PC-3 (cell line): ENCODE measurements at places on chromosomes 12 and 14. TPM values are rescaled to one million over a fixed set of nuclear protein-coding genes. Genes with fewer than 3 reads are reported as not detected.

DNA sequence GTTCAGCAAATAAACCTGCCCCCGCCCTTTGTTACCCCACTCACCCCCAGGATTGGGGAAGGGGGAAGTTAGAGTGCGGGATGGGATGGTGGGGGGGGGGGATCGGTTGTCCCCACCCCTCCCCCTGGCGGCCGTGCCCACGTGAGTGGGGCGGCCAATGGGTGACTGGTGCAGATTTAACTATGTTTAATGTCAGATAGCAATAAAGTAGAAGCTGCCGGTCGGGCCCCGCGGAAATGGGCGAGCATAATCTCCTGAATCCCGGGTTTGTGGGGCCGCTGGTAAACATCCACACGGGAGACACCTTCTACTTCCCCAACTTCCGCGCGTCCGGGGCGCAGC lies at the start of gene HOXC12:
HOXC12 (plus strand) TSS at position 210 of the 342 bp plus-strand sequence; CDS start at position 237, 27 bp downstream.
- DNase-seq = no peak

DNA sequence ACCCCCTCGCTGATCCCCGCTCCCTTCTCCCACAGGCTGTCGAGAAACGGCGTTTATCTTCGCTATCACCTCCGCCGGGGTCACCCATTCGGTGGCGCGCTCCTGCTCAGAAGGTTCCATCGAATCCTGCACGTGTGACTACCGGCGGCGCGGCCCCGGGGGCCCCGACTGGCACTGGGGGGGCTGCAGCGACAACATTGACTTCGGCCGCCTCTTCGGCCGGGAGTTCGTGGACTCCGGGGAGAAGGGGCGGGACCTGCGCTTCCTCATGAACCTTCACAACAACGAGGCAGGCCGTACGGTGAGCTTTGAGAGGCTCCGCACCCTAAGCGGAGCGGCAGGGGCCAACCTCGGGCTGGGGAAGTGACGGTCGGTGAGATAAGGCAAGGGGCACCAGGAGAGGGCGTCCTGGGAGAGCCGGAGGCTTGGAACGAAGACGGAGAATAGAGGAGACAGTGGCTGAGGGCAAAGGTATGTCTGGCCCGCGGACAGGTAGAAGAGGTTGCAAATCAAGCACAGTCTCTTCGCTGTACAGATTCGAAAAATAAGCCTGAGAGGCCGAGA lies 2.3 kb downstream of the WNT1 start:
- peak; percentile 16 for DNase-seq

Gene SPRYD3
- total RNA-seq = 18.5 and 24.1 TPM in 2 replicates

DNA sequence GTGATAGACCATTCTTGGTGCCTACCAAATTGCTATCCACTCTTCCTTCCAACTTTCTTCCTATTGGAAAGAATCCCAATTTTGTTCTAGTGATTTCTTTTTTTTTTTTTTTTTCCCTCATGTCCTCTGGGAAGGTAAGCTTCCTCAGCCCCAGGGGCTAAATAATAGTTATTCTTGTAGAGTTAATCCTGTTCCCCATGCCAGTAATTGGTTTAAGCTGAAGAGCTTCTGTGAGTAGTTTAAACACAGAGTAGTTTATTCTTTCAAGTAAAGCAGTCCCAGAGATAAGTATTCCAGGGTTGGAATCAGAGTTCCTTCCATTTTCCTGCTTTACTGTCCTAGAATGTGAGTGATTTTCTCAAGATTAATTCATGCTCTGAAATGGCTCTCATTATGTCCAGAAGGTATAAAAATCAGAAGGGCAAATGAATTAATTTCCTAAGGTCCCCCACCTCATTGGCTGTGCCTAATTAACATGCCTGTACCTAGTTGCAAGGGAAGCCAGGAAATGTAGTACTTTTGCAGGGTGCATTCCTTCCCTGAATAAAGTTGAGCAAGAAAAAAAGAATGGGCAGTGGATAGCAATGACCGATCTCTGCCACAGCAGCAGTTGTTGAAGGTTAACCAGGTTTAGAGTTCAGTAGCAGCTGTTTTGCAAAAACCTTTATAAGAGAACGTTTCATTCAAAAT lies 97.8 kb downstream of the PLEKHA5 start:
- DNase-seq = no peak

- DNase-seq = no peak
These were observed 22.9 kb downstream of the VCPKMT start for GRCh38 chr14:50093496-50093895.

Gene HOXC11
- 0.84 and 1.2 TPM in 2 replicates for total RNA-seq

DNA sequence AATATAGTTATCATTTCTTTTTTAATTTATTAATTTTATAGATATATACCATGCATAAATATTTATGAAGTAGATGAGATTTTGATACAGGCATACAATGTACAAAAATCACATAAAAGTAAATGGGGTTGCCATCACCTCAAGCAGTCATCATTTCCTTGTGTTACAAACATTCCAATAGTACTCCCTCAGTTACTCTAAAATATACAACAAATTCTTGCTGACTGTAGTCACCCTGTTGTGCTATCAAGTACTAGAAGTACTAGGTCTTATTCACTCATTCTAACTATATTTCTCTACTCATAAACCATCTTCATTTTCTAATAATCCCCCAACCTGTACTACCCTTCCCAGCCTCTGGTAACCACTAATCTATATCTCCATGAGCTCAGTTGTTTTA lies 432.6 kb upstream of the SYT1 start:
- DNase-seq = no peak

GRCh38 chr14:95460647-95461478 lies 55.6 kb downstream of the SYNE3 start:
- DNase-seq = peak; percentile 45

- no peak for DNase-seq
These were observed 79.0 kb downstream of the CMAS start for GRCh38 chr12:22124987-22125386.

DNA sequence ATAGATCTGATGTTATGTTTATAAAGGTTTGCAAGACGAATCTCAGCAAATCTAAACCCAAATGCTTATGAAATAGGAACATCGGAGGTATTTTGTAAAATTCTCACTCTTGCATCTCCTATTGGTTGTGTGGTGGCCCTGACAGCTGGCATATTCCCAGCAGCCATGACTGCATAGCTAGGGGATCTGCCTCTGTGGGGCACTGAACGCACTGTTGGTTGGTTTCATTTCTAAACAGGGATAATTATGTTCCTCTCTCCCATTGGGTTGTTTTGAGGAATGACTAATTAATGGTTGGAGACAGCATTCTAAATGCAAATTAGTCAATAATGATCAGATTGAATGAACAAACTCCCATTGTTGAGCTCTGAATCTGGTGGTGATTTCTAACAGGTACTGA lies 2.7 kb upstream of the BEST3 start:
- DNase-seq = no peak

- DNase-seq = no peak
These were observed 1905.4 kb upstream of the FLRT2 start for GRCh38 chr14:83624541-83624940.

- no peak for DNase-seq
These were observed 33.4 kb downstream of the SPTB start for GRCh38 chr14:64846319-64846718.

Gene NOP9
- total RNA-seq = 30.4 and 35.5 TPM in 2 replicates

DNA sequence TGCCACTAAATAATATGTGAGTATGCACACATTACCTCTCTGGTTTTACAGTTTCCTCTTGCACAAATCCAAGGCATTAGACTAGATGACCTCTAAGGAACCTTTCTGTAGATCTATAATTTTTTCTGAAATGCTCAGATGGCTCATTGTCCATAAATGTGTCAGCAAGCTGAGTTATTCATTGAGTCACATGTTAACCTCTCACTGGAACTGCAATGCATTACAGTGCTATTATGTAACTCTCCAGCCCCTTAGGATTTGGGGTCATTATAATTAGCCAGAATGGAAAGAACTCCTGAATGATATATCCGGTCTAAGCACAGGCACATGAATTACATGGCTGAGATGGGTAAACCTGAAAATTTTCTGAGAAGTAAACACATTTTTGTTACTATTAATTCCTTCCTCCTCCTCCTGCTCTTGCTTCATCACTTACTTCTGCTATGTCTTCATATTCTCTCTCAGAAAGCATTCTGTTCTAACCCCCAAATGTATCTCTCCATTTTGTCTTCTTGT lies 20.3 kb upstream of the DRAM1 start:
- DNase-seq = peak; percentile 64

- no peak for DNase-seq
These were observed 965.1 kb downstream of the DIO2 start for GRCh38 chr14:79246173-79246572.

- DNase-seq = no peak
These were observed 123.2 kb downstream of the GXYLT1 start for GRCh38 chr12:42021469-42021868.

- peak; percentile 25 for DNase-seq
These were observed 759.2 kb upstream of the LRFN5 start for GRCh38 chr14:40847480-40847879.

DNA sequence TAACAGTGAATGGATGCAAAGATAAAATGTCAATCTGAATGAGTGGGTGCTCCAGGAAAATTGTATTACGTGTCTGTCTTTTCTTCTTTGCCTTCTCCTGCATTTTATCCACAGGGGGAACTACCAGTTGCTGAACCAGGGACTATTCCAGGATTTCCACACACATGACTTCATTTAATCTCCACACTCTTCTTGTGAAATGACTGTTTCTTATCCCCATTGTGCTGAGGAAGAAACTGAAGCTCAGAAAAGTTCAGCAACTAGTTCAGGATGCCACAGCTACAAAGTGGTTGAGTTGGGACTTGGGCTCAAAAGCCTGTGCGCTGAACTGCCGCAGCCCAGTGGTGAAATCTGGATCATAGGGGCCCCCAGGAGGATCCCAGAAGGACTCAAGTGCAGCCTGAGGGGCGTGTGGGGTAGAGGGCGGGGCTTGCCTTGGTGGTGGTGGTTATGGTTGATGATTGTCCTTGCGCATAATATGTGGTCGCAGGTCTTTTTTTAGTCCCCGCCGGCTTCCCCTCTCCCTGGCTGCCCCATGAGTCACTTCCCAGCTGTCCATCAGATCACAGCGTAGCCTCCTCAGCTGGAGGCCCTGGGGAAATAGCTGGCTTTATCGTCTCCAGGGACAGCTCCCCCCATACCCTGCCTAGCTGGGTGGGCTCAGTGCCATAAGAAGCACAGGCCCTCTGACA lies 235.2 kb upstream of the CRY1 start:
- peak; percentile 53 for DNase-seq

GRCh38 chr12:104486943-104487819 lies 30.4 kb downstream of the CHST11 start:
- no peak for DNase-seq

Gene TPCN1
- 19.0 and 29.3 TPM in 2 replicates for total RNA-seq

Gene LYSET
- total RNA-seq = 6.9 and 11.5 TPM in 2 replicates

Gene EPYC
- not detected in 2 replicates for total RNA-seq

DNA sequence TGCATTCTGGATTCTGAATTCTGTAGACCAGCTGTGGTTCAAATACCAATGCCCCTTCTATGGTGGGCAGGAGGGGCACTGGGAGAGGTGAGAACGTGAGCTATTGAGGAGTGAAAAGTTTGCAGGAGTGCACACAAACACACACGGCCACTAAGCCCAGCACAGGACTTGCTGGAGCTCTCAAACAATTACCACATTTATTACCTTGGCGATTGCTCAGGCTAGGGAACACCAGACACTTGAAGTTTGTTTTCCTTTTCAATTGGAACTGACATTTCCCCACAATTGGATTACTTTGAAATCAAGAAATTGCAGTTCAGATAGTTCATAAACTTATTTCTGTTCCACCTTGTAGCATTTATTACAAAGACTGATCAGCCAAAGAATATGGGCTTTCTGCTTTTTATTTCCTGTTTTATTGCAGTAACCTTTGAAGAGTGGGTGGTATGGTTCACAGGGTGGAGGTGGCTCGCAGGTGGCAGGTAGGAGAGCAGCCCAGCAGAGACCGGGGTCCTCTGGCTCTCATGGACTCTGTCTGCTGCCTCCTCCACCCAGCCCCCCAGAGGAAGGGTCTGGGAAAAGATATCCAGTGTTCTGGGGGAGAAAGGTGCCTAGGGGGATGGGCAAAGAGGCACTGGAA lies 429.8 kb upstream of the CCDC196 start:
- no peak for DNase-seq

GRCh38 chr14:20905676-20906075 lies 14.5 kb downstream of the RNASE3 start:
- no peak for DNase-seq

DNA sequence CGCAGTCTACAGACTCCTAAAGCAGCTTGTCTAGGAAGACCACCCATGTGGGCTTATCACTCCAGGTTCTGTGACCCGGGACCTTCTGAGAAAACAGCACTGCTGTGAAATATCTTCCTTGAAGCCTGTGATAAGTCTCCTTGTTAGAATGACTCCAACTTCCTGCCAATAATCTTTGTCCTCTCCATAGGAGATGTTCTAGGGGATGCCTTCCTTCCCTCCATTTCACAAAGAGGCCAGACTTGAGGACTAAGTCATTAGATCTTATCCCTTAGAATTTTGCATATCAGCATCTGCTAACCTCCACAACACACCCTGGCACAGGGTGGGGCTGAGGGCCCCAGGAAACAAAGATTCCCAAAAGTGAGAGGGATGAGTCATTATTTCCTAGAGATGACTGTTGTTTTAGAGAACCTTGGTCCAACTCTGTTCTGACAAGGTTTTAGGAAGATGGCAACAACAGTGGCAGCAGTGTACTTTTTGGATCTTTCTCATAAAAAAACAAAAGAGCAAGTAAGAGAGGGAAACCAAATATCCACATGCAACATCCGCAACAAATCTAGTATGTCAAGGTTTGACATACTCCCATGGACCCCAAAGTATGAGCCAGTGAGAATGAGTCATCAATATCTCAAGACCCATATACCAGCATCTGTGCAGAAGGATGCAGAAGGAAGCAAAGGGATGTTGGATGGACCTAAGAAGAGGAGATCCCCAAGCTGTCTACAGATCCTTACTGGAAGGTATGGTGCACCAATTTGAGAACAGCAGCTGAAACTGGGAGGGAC lies 6.0 kb downstream of the LTB4R start:
- DNase-seq = peak; percentile 70

GRCh38 chr14:68696266-68696665 lies 96.6 kb downstream of the ZFP36L1 start:
- DNase-seq = no peak

DNA sequence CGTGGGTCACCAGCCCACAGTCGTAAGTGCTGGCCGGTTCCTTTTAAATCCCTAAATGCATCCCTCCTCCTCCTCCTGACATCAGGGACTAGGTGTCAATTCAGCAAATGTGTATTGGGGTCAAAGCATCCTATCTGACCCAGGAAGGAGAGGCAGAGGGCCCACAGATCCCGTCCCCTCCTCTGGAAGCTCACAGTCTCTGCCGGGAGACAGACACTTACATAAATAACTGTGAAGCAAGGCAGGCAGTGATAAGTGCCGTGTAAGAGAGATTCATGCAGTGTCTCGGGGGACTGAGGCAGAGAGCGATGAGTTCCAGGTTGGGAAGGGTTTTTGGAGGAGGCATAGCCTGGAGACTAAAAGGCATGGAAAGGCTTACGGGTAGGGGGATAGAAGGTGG lies 44.1 kb downstream of the HRK start:
- no peak for DNase-seq

Gene ANO4
- total RNA-seq = not detected in 2 replicates

Gene NEDD8
- 330 and 337 TPM in 2 replicates for total RNA-seq
